ENCODE measurements at places on chromosomes 3 and 15. TPM values are rescaled to one million over a fixed set of nuclear protein-coding genes. Genes with fewer than 3 reads are reported as not detected.

- DNase-seq, result no peak
Observed at GRCh38 chr15:68816795-68817303, 3.8 kb downstream of the ANP32A start.

DNA sequence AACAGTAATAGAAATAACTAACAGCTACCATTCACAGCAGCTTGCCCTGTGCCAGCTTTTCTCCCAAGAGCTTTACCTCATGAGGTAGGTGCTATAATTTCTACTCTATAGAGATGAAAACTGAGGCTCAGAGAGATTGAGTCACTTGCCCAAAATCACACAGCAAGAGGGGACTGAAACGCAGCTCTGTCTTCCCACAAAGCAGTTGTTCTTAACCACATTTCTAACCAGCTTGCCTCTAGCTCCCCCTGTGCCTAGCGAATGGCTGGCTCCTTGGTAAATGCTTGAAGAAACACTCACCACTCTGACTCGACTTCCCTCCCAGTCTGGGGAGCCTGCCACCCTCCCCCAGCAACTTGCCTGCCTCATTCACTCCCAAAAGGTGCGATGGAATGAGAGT, 15.6 kb upstream of the TMEM40 start:
- DNase-seq, result no peak

- DNase-seq, result no peak
Observed at GRCh38 chr3:13376091-13376490, 44.0 kb downstream of the NUP210 start.

DNA sequence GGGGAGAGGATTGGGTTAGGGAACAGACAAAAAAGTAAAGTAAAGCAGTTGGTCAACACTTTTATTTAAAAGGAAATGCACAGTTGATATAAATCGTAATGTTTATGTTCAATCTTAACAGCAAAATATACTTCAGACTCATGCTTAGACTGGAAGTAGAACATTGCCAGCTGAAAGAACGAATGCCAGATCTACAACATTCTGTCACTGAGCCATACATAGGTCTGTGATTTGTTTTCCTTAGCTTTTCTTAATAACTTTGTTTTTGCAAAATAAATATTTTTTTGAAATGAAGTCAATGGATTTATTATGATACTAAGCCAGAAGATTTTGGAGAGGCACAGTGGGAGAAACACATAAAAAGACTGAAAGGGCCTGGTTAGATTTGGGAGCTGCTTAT, 62.0 kb downstream of the LEKR1 start:
- no peak for DNase-seq

DNA sequence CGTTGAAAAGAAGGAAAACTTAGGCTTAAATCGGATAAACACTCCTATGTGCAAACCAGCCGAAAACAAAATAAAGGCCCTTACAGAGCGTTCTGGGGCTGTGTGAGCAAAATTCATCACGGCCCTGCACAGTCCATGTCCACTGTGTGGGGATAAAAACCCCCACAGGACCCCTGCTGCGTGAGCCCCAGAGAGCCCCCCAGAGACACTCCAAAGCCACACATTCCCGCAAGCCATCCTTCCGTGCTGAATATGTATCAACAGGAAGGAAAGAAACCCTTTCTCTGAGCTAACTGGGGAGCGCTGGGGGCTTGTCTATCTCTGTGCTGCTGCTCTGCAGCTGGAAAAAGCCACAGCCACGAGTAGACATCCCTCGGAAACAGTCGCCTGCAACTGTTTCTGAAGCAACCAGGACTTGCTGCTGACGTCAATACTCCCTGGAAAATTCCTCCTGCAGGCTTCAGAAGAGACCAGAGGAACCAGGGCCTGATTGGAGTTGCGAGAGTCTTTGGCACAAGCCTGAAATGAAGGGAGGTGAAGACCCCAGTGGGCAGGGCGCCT, 72.7 kb downstream of the NUP210 start:
- DNase-seq, result no peak

DNA sequence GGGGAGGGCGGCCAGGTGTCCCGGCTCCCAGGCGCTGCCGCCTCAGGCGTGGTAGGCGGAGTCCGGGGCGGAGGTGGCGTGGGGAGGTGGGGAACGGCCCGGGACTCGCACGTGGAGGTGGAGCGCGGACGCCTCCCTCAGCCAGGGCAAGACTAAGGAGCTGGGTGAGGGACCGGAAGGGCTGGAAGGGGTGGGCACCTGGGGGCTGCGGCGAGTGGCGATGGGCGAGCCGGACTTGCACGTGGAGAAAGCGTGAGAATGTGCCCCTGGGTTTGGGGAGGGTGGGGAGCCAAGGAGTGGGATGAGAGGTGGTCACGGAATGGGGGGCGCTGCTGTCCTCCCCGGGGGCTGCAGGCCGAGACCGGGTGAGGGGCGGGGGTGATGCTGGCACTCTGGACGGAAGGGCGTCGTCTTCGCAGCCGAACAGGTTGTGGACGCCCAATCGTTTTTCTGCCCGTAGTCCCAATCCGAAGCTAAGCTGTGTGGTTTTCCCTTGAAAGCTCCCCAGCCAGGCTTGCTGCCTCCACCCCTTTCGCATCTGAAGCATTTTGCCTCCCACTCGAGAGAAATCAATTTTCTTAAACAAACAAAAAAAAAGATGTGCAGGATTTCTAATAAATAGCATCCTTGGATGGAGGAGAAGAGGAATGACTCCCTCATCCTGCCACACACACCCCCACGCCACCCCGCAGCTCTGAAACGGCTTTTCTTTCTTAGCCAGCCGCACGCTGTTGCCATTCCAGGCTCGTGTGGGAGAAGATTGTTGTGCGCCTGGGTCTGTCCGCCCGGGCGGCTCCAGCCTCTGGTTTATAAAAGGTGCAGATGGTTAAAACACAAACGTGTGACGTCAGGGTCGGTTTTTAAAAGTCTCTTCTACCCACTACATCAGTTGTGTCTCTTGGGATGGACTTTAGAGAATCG, 62.5 kb upstream of the ANKRD28 start:
- no peak for DNase-seq

DNA sequence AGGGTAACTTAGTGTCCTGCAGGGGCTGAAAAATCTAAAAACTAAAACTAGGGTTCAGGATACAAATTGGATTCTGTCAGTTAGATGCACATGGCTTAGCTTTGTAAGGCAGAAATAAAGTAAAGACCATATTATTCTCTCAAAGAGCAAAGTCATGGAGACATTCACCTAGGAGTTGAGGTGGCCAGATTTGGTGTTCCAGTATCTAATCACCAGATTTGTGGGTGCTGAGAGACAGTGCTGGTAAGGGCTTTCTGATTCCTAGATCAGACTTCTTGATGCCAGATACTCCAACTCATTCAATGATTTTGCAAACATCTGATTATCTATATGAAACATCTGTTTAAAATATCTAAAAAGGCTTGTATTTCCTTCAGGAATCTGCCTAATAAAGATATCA, 28.3 kb upstream of the TBC1D5 start:
- no peak for DNase-seq

DNA sequence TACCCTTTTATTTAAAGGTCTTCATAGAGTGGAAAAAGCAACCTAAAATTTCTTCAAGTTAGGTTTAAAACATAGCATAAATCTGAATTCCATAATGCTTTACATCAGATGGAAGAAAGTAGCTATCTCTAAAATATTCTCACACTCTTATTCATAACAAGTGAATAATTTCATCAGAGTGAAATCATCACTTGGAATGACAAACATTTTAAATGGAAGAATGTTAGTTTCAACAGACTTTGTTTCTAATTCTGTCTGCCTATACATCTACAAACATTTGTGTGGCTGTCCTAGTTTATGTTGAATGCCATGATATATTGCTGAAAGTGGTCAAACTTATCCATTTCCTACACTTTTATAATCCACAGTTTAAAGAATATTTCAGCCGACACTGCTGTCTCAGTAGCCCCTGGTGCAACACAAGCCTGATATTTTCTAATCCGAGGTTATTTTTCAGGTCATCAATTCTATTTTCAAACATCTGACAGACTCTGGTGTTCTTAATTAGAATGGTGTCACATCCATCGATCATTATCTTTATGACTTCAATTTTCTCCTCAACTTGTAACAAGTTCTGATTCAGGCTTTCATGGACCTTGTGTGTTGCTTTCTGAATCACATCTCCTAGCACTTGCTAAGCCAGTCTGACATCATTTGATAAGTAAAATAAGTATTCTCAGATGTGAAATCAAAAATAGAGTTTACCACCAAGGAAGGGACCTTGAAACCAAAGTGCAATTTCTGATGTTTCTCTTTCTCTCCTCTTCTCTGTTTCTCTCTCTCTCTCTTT, 17.1 kb upstream of the CNTN3 start:
- no peak for DNase-seq

DNA sequence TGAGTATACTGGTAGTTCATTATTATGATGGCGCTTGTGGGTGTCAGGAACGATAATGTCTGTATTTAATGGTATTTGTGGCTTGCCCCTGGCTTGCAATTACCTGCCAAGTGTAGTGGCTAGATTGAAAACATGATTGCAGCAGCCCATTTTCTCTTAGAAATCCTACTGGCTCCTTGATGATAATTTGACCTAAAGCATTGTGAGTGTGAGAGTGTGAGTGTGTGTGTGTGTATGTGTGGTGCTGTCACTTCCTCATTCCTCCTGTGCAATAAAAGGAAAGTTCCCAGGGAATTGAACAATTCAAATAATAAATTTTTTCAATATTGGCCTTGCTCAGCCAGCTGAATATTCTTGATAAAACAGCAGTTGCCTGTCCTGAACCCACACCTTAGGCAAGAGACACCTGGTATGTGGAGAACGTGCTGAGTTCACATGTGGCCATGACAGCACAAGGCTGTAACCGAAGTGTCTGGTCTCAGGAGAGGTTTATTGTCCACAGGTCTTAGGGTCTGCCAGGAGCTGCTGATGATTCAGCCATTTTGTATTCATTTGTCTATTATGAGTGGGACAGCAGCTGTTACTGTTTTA, 193.3 kb downstream of the CD47 start:
- DNase-seq, result no peak

DNA sequence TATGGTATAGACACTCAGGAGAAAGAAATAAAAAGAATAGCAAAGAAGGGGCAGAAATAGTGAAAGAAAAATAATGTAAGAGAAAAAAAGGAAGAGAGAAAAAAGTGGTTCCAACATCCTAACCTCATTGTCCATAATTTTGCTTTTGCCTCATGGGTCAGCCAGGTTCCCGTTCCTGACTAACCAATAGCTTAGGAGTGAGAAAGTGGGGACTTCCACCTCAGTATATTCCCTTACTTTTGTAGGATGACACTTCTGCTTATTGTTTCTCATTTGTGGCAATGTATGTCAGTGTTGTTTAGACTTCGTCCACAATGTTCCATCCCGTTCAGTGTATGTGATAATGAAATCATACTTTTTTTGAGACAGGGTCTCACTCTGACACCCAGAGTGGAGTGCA, 9.3 kb upstream of the SLC12A8 start:
- no peak for DNase-seq

DNA sequence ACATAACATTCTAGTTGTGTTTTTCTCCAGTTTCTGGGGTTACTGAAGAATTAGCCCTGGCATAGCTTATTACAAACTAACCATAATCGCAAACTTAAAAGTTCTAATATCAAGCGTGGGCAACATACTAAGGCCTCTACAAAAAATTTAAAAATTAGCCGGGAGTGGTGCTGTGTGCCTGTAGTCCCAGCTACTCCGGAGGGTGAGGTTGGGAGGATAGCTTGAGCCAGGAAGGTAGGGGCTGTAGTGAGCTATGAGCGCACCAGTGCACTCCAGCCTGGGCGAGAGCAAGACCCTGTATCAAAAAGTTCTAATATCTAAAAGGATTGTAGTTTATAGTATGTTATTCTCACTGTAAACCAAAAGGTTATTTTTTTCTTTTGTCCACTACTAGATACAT, 1.1 kb downstream of the OIP5 start:
- no peak for DNase-seq

- no peak for DNase-seq
Observed at GRCh38 chr15:44340410-44340809, 51.9 kb downstream of the GOLM2 start.

PP2D1 gene
- 0.34 TPM for polyA plus RNA-seq

NRROS gene
- 14.1 TPM for polyA plus RNA-seq

SLC24A5 gene
- not detected for polyA plus RNA-seq

NISCH gene
- 11.3 TPM for polyA plus RNA-seq

All from immature natural killer cell (primary cell).